ENCODE measurements at places on chromosomes 3 and 15.

DNA sequence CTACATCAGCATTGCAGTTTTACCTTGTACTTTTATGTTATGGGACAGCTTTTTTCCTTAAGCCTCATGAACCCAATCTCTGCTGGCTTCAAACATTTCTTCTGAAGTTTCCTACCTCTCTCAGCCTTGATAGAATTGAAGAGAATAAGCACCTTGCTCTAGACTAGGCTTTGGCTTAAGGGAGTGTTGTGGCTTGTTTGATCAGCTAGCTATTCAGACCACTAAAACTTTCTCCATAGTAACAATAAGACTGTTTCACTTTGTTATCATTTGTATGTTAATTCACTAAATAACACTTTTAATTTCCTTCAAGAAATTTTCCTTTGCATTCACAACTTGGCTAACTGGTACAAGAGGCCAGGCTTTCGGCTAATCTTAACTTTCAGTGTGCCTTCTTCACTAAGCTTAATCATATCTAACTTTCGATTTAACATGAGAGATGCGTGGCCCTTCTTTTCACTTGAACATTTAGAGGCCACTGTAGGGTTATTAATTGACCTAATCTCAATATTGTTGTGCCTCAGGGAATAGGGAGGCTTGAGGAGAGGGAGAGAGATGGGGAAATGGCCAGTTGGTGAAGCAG lies 8.1 kb upstream of the TIGIT start:
- DNase-seq, result no peak

DNA sequence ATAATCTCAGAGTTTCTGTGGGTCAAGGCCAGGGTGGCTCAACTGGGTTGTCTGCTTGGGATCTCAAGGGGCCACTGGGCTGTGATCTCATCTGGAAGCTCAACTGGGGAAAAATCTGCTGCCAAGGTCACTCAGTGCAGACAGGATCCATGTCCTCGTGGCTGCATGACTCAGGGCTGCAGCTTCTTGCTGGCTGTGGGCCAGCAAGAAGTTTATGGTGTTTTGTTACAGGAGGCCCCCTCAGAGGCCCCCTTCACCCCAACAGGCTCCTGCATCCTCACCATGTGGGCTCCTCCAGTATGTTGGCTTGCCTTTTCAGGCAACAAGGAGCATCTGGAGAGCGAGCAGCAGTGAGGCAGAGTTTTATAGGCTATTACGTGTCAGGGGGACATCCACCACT lies 14.6 kb downstream of the OCA2 start:
- no peak for DNase-seq

GRCh38 chr15:28935316-28935715 lies 49.5 kb downstream of the APBA2 start:
- no peak for DNase-seq

GRCh38 chr3:23807424-23808015 lies 1.8 kb downstream of the UBE2E1 start:
- no peak for DNase-seq

DNA sequence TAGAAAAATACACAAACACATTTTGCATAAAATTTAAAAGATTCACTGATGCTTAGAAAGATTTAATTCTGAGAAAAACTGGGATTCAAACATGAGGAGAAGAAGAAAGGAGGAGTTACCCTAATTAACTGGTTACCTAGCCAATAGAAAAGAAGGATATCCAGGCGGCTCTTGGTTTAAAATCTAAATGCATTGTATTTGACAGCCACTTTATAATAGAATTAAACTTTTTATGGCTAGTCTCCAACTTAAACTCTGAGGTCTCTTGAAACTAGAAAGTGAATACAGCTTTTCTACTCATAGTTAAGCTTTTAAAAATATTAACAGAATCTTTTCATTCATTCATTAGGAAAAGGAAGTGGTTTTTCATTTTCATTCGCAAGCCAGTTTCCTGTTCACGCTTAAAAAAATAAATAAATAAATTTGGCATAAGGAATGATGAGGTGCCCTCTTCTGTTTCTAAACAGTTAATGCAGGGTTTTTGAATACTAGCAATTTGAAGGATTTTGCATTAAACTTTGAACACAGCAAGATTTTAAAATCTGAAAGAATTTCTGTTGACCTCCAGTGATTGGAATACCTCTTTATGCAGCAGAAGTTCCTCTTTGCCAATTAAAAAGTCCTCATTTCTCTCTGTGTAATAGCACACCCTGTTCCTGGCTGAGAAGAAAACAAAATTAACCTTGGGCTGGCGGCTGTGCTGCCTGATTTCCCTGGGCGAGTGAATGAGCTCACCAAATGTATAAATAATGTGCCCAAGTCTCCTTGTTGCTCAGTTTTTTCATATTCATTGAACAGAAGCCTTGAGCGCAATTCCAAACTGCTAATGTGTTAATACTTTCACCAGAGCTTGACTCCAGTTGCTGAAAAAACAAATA lies 105.1 kb downstream of the ZMAT3 start:
- DNase-seq, result peak; percentile 28

DNA sequence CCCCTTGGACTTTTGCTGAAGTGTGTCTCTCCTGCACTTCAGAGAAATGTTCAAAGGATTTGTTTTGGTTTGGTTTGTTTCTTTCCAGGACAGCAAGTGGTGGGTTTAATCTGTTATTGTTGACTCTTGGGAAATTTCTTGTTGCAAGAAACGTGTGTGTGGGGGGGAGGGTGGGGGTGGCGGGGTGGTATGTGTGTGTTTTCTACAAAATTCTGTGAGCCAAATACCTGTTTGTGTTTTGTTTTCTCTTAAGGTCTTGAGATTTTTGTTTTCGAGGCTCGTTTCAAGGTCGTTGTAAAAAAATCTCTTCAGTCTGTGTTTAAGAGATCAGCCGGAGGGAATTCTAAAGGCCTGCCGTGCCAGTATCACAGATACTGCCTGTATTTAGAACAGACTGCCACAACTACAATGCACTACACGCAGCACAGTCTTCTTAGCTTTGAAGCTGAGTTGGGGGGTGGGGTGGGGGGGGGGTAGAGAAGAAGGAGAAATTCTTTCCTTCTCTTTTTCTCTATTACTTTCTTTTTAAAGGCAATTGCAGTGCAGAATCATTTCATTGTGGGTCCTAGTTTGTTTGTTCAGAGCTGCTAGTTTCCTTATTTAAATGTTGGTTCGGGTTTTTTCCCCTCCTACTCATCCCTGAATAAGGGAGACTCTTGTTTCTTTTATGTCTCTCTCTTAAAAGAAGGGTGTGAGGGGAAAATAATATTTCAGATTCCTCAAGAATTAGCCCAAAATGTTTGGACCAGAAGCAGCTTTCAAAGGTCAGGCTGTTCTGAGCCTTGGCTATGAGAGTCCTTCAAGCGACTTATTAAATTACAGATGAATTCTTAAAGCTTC lies 1.4 kb upstream of the BCL6 start:
- no peak for DNase-seq

GRCh38 chr3:112097378-112097777 lies 11.2 kb downstream of the C3orf52 start:
- DNase-seq, result no peak

GRCh38 chr15:42507514-42507913 lies 12.1 kb downstream of the SNAP23 start:
- DNase-seq, result no peak

All from nucleus accumbens (tissue), 56 donors.